ENCODE measurements at places on chromosomes 12 and 14.

GRCh38 chr12:82326905-82327503 lies 31.2 kb downstream of the CCDC59 start:
- DNase-seq: no peak

DNA sequence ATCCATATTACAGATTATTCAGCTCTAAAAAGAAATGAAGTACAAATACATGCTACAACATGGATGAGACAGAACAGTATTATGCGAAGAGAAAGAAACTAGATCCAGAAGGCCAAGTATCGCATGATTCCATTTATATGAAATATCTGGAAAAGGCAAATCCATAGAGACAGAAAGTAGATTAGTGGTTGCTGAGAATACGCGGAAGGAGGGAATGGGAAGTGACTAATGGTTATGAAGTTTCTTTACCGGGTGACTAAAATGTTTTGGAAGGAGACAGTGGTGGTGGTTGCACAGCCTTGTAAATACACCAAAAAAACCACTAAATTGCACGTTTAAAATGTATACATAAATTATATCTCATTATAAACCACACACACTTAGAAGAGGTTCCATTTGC lies 12.5 kb downstream of the PRDM4 start:
- no peak for DNase-seq

- peak; percentile 41 for DNase-seq
Observed at GRCh38 chr12:6684609-6685008, 4.6 kb downstream of the ZNF384 start.

GRCh38 chr12:124392667-124393413 lies 97.9 kb downstream of the RFLNA start:
- no peak for DNase-seq

DNA sequence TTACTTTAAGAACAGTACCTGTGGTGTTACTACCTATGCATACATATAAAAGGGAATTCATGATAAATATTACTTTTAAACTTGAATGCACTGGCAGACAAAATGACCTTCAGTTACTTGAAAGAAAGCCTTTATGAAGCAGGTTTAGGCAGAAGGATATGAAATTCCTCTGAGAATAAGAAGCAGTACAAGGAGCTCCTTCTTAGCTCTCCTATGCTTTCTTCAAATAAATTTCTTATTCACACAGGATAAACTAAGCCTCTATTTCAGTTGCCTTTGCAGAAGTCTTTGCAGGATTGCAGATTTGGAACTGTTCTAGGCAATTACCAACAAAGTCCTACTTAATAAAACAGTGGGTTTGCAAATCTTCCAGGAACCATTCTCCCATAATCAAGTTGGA lies 1.0 kb downstream of the EPYC start:
- DNase-seq: no peak

GRCh38 chr14:79581912-79582576 lies 629.3 kb downstream of the DIO2 start:
- DNase-seq: no peak

DNA sequence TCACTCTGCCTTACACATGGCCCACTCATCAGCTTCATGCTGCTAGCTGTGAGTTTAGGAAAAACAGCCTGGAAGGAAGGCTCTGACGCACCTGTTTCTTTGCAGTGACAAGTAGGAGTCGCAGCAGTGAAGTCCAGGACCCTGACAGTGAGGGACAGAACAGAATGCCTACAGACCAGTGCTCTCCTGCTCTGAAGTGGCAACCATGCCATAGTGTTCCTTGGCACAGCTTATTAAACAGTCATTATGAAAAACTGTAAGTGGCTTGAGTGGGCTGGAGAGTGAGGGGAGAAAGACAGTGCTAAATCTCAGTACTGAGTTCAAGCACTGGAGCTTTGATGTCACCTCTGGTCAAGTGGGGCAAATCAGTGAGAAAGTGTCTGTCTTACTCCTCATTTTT lies 61.7 kb downstream of the MYRFL start:
- no peak for DNase-seq

DNA sequence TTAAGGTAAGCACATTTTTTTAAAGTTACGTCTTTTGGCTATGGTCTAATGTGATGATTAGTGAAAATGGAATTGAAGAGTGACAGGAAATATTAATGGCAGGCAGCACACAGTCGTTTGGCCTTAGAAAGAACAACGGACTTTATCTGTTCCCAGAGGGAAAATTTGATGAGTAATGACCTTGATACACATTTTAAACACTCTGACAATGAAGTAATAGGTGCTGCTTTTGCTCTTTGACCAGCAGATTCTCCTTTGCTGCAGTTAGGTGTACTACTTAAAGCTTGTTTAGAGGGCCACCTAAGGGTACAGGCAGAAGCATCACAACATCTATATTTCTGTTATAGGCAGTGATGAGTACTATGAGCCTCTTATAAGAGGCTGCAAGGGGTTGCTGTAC lies 27.1 kb upstream of the RNU6-8 start:
- DNase-seq: no peak

DNA sequence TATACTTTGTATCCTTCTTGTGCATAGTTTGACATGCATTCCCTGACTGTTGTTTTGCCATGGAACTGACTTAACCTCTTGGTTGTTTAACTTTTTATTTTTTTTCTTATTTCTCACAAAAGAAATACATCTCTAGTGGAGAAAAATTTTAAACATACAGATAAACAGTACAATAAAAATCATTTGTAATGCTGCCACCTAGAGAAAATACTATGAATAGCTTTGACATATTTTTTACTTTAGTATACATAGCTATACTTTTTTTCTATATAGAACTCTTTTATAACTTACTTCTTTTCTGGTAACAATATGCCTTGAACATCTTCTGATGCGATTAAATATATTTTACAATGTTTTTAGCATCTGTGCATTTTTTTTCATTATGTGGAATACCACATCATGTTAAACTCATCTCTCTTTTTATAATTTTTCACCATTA lies 184.5 kb downstream of the AKAP6 start:
- no peak for DNase-seq

DNA sequence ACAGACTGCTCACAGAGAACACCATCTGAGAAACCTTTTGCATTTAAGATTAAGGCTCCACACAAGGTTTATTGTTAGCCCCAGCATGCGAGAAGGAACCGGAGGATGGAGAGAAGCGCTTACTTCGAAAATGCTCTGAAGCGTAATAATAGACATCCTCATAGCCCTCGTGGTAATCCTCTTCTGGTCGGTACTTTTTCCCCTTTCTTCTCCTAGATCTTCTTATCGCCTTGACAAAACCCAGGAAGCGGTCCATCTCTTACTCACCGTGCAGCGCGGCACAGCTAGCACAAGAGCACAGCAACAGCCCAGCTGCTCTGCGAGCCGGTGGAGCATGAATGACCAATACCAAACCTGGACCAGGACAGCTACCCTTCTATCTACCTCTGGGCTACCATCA lies 125.1 kb upstream of the GRIP1 start:
- no peak for DNase-seq

DNA sequence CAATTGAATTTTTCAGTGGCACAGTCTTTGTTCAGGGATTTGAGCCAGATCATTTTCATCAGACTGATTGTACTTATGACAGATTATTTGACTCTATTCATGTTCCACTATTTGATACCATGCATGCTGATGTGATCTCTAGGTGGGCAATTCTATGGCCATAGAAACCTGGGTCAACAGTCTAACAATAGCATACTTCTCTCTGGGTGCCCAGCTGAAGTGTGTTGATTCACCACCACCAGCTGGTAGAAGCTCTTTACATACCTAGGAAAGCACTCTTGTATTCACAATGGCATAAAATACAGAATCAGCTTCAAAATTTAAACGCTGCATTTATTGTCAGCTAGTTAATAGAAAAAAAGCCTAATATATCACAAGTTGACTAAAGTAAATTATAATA lies 90.2 kb upstream of the TMTC2 start:
- DNase-seq: no peak

DNA sequence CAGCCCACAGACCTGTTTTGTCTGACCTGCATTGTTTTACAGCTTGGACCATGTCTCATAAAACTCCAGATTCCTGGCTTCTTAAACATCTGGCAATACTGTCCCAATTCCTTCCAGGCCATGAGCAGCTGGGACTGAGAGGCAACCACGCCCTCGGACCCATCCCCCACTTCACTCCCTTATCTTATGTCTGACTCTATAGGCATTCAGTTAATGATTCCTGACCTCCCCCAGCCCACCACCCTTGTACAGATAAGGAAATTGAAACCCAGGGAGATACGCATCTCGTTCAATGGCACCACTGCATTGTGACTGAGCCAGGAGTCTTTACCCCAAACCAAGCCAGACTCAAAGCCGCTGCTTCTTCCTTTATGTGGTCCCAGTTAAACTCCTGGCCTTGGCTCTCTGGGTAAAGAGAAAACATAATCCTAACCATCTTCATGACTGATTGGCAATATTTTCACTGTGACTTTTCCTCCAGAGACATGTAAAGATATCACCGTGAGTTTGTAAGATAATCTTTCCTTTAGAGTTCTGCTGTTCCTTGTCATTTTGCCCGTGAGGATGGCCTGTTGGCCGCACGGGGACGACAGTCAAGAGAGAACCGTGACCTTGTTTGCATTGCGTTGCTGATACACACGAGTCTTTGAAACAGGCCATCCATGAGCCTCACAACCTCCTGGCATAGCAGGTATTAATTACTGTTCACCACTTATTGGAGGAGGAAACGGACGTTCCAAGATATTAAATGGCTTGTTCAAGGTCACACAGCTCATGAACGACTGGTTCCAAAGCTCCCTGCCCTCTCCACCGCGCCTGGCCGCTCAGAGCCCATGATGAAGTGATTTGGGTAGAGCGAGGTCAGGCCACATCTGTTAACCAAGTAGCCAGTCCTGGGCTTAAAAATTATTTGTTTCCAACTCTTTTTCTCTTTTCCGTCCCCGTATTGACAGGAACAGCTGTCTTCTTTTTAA lies 39.4 kb downstream of the MAP1LC3B2 start:
- no peak for DNase-seq

DNA sequence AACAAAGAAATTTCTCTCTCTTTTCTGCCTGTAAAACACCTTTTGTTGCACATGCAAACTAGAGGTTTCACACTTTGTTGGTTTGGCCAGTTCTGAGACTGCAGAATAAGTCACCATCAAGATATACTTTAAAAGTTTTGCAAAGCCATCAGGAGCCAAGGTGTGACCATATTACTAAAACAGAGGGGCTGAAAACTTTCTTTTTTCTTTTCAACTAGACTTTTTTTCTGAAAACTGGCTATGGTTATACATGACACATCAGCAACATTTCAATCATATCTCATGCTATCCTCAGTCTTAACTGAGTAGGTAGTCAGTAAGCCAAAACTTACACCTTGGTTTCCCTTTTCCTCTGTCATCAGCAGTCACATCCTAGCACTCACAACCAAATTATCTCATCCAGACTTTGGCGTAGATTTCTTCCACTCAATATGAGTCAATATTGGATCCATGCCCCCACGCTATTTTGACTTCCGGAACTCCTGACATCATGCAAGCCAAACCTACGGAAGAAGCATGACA lies 4.1 kb upstream of the IFNG start:
- no peak for DNase-seq

DNA sequence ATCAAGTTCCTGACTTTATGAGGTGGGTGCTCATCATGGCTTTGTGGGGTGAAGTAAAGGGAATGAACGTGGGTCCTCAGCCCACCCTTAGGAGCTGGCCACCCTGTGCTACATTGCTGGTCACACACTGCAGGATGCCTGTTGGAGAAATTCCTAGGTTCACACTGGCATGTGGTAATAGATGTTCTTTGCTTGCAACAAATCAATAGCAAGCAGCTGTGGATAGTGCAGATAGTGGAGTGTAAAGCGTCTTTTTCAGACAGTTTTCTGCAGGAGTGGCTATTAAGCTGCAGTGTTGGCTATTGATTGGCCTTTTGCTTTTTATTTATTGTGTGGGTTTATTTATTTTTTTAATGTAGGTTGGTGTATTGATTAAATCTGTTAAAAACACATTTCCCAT lies 822.7 kb downstream of the NRXN3 start:
- DNase-seq: no peak

GRCh38 chr12:120761519-120761934 lies 35.9 kb downstream of the ACADS start:
- DNase-seq: no peak

- DNase-seq: no peak
Observed at GRCh38 chr12:88163371-88163770, 21.3 kb downstream of the TMTC3 start.

DNA sequence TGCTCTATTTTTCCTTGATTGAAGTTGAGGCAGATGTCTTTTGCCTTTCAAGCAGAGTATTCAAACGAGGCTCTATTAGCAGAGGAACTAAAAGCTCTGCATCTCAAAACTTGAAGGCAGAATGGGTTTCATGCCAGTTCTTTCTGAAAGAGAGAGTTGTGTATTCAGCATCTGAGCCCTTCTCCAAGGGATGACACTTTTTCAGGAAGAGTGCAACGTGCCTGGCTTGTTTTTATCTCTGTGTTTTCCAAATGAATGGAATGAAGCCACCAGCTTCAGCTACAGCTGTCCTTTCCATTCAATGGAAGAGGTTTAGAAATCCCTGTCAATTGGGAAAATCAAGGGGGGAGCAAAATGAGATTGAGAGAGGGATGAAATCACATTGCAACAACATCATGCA lies 14.6 kb downstream of the BEST3 start:
- no peak for DNase-seq

DNA sequence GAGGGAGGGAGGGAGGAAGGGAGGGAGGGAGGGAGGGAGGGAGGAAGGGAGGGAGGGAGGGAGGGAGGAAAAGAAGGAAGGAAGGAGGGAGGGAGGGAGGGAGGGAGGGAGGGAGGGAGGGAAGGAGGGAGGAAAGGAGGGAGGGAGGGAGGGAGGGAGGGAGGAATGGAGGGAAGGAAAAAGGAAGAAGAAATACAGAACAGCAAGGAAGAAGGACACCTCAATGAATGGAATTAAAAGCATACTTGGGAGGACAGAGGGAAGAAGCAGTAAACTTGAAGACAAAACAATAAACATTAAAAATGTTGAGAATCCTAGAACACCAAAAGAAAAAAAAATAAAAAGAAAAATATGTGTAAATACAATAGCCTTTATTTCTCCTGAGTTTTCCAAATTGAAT lies 6.2 kb downstream of the OR4Q2 start:
- no peak for DNase-seq

DNA sequence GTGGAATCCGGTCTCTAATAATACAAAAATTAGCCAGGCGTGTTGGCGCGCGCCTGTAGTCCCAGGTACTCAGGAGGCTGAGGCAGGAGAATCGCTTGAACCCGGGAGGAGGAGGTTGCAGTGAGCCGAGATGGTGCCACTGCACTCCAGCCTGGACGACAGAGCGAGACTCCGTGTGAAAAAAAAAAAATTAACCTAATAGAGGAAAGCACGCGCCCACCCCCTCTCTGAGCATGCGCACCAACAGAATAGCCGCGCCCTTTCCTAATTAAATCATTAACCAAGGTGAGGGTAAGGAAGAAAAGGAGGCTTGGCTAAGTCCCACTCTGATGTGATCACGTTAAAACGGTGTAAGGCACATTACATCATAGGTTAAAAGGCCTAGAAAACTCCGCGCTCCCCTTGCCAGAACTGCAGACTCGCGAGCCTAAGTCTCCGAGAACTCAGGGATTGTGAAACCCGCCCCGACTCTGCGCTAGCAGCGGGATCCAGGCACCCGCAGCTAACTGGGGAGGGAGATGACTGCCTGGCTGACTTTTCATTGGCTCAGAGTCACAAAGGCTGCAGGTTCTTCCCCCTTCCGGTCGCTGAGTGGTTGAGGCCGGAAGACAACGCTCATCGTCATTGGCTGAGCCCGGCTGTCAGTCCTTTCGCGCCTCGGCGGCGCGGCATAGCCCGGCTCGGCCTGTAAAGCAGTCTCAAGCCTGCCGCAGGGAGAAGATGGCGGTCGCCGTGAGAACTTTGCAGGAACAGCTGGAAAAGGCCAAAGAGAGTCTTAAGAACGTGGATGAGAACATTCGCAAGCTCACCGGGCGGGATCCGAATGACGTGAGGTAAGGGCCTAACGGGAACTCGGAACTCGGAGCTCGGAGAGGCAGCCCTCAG lies at the start of gene PNN:
Gene PNN (plus strand): TSS at position 695 of the 885 bp plus-strand sequence. CDS start 26 bp downstream, at position 721.
- peak; percentile 91 for DNase-seq

All from stimulated activated CD4-positive, alpha-beta T cell treated with anti-CD3 and anti-CD28 coated beads, TNF-alpha, amount 100 ng/mL, for 24 hours (primary cell).